Caco-2 (cell line): ENCODE measurements at places on chromosomes 16 and 17.
A peak's percentile ranks its signal among the peaks of the same experiment; 100 is the strongest.

DNA sequence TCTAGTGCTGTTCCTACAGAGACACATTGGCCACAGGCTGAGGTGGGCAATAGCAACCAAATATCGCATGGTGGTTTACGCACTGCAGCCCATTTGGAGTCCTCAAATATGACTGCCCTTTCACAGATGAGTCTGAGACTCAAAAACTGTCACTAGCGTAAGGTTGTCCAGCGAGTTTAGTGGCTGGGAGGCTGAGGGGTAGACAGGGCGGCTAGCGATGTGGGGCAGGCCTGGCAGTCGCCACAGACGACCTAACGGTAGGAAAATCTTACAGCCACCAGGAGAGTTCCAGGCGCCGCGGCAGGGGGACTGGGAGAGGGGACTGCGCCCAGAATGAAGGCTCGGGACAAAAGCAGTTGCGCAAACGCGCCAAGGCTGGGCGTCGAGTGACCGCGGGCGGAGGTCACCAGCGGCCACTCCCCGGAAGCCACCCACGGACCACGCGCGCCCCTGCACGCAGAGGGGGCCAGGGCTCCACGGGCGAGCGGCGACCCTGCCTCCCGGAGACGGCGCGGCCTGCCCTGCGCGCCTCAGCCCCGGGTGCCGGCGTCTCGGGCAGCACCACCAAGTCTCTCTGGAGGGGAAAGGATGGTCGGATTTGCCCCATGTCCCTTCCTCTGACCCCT is 699 bp upstream of the MAP1LC3B start:
- no peaks in the 10 kb centered on the region for H3K27me3 ChIP-seq
- no peaks in the 10 kb centered on the region for H3K36me3 ChIP-seq
- H3K27ac ChIP-seq, result peak overlapping the region; percentile 95
- H3K4me3 ChIP-seq, result peak overlapping the region; percentile 51

GRCh38 chr16:56921571-56921970 is 10.4 kb upstream of the HERPUD1 start:
- no peak overlapping the region for H3K4me3 ChIP-seq
- no peaks in the 10 kb centered on the region for H3K36me3 ChIP-seq
- H3K27me3 ChIP-seq, result no peaks in the 10 kb centered on the region
- peak; percentile 81 for DNase-seq
- H3K27ac ChIP-seq, result peak overlapping the region; percentile 74
- peaks cover 67% of the 10 kb centered on the region for H3K4me1 ChIP-seq

DNA sequence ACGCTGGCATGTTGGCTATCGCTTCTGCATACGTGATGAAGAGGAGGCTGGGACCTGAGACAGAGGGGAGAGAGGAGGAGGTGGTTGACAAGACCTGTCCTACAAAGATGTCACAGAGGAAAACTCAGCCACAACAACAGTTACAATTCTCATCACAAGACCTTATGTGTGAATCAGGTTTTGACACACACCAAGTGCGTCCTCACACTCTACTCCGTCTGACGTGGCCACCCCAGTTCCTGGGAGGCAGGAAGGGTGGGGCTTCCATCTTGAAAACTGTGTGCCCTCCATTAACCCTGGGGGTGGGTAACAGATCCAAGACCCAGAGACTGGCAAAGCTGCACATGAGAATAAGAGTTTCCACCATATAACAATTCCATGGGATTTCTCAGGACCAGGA is 24.1 kb downstream of the SLC6A4 start:
- no peaks in the 10 kb centered on the region for H3K4me1 ChIP-seq
- no peak overlapping the region for H3K27ac ChIP-seq
- no peak overlapping the region for H3K4me3 ChIP-seq
- no peak for DNase-seq
- no peaks in the 10 kb centered on the region for H3K27me3 ChIP-seq
- H3K36me3 ChIP-seq, result no peaks in the 10 kb centered on the region; the same call in 1 of the 2 replicates

DNA sequence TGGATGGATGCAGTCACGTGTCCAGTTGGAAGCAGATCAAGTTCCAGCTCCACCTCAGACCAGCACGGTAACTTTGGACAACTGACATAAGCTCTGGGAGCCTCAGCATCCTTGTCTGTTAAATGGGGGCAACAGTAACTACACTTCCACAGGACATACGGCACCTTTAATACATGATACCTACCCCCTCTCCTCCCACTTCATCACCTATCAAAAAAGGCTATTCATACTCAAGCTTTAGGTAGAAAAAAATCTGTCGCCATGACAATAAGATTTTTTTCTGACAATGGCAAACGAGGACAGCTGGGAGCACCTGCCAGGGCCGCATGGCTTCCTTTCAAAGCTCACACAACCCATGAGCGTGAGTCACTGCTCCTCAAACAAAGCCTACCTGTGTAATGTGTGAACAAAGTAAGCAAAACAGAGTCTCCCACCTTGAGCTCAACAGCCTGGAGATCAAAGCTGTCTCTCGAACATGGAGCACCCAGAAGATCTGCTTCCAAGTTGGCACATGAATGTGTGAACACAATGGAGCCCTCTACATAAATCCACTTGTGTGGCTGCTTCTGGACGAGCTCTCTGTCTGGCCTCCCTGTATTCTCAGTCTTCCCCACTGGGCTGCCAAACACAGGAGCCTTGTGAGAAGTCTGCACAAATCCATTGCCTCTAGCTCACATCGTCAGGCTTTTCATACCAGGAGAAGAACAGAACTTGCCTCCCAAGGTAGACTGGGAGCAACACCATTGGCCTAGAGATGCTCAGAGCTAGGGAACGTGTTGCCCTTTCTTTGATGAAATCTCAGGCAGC is 459.7 kb downstream of the SOX9 start:
- no peaks in the 10 kb centered on the region for H3K27me3 ChIP-seq
- no peak overlapping the region for H3K4me3 ChIP-seq
- peaks cover 29% of the 10 kb centered on the region for H3K4me1 ChIP-seq
- no peaks in the 10 kb centered on the region for H3K36me3 ChIP-seq
- peak; percentile 86 for DNase-seq

DNA sequence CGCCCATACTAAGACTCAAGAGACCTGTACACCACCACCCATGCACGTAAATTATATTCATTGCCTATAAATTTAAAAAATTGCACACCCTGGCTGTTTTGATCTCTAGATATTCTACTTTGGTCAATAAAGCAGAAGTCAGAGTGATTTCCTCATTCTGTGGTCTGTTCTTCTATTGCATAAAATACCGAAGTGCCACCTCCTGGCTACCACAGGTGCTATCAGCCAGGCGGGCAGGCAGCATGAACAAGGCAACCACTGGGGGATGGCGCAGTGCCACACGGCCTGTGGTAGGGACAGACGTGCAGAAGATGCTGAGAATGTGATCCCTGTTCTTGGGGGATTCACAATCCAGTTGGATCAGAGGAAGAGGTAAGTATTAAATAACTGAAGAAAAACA is 122.3 kb downstream of the CDK5R1 start:
- no peaks in the 10 kb centered on the region for H3K36me3 ChIP-seq
- no peaks in the 10 kb centered on the region for H3K27me3 ChIP-seq
- H3K27ac ChIP-seq, result no peak overlapping the region
- no peak for DNase-seq
